Mesenchymal stem cell (in vitro differentiated cells and primary cell): ENCODE measurements at places on chromosomes 1 and 21.

DNA sequence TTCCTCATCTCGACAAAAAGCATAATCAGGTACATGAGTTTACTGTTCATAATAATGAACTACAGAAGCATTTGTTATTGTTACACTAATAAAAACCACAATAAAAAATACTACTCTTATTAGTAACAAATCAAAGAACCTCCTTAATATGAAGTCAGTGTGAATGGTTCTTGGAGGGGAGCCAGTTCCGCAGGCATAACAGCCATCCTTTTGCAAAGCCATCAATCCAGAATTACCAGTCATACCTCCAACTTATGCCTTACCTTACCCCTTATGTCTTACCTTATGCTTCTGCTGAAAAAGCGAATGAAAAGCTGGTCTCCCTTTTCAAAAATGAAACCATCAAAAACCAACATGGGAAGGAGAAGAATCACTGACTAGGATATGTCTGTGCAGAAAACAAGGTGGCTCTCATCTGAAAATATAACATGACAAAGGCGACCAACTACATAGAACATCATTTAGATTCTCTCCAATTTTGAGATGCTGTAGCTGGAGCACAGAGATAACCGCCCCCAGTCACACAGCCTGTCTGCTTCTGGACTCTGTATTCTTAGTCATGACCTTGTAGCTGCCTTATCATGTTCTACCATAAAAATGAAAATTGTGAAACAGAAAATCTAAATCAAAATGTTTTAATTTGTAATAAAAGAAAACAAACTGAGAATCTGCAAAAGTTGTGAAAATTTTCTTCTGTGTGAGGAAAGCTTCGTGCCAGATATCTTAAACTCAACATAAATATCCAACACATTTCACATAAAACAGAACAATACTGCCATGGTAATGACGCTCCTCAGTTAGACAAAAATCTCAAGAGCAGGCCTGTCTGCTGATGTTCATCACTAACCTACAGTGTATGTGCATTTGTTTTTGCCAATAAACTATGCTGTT is 438.2 kb downstream of the SMYD3 start:
- no peak for DNase-seq

GRCh38 chr1:226222686-226223085 is 778 bp upstream of the MIXL1 start:
- no peak for DNase-seq

GRCh38 chr1:167107456-167107855 is 13.6 kb downstream of the STYXL2 start:
- DNase-seq: peak; percentile 24

DNA sequence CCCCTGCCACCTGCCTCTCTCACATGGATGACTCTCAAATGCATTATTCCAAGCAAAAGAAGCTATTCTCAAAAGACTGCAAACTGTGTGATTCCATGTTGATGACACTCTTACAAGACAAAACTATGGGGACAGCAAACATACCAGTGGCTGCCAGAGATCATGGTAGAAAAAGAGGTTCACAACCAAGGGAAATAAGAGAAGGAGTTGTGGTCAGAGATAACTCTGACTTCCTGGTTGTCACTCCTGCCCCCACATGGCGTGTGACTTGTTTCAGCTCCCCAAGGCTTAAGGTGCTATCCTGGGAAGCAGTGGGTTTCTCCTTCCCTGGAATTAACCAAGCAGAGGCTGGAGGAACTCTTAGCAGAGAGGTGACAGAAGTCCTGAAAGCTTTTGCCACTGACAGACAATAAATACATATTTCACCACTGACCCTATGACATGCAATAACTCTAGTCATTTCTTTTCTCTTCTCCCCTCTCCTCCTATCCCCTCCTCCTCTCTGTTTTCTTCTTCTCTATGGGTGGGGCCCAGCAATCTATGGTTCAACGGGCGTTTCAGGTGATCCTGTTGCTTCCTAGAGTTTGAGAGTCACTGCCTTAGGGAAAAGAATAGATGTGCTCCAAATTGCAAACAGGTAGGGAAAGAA is 185.1 kb downstream of the FCRL5 start:
- no peak for DNase-seq

DNA sequence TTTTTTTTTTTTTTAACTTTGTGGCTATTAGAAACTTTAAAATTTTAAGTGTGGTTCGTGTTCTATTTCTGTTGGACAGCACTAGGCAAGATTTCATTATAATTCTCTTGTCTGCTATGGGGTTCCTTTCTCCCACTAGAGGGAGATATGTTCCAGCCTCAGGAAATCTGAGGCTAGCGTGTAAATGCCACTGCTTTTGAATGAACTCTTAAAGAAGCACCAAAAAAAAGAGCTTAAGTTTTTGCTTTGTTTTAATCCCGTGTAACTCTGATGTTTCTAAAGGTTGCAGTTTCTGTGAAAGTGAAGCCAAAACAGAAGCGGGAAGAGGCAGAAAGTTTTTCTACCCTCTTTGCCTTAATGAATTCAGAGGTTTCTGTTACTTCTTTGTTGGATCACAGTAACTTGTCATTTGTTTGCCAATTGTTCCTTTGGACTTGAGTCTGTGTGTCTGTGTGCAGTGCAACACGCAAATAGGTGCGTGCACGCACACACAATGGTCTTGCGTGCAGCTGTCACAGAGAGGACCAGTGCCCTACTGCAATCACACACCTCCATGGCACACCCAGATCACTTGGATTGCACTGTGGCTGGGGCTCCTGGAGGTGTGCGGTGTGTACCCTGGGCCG is 32.3 kb downstream of the HHAT start:
- DNase-seq: peak; percentile 60

DNA sequence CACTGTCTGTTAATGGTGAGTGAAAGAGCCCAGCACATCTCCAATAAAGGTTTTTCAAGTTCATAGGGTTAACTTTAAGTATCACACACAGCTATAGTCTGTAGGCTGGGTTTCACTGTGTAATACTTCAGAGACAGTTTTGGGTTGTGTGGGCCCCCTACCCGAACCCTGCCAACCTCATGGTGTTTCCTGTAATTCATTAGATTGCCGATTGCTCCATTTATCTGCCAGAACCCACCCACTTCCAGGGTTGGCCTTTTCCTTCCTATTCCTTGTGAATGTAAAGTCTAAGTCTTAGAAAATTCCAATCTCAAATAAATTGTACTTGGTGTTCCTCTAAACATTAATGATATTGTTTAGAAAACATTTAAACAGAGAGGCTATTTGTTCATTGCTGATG is 43.6 kb downstream of the CTTNBP2NL start:
- DNase-seq: no peak

DNA sequence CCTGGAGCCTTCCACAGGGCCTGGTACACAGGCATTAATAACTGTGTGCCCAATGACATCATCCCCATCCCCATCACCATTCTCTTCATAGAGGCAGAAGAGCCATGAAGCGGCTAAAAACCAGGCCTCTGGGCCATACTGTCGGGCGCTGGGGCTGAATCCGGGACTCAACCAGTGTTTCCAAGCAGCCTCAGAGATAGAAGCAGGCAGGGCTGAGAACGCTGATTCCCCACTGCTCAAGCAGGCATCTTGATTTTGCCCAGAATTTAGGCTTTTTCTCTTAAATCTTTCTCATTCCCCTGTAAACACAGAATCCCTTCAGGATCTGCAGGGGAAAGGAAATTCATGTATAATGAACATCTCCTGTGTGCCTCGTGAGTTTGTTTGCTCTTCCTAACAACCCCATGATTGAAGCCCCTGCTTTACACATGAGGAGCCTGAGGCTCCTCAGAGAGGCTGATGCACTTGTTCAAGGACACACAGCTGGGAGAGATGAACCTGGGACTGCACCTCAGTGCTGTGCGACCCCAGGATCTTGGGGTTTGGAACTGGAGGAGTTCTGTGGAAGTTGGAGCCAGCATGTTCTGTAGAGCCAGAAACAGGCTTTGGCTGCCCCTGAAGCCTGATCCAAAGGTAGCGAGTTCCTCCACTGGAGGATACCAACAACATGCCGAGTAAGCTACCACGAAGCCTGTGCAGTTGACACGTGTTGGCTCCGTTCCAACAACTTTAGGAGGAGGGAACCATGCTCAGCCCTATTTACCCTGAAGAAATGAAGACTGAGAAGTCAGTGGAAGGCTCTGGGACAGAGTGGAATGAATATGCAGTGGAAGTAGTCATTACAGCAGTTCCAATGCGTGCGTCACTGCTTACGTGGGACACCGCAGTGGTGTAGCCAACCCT is 55.5 kb downstream of the EDN2 start:
- no peak for DNase-seq

- DNase-seq: no peak
These were observed 97.3 kb downstream of the PAX7 start for GRCh38 chr1:18727956-18728355.

DNA sequence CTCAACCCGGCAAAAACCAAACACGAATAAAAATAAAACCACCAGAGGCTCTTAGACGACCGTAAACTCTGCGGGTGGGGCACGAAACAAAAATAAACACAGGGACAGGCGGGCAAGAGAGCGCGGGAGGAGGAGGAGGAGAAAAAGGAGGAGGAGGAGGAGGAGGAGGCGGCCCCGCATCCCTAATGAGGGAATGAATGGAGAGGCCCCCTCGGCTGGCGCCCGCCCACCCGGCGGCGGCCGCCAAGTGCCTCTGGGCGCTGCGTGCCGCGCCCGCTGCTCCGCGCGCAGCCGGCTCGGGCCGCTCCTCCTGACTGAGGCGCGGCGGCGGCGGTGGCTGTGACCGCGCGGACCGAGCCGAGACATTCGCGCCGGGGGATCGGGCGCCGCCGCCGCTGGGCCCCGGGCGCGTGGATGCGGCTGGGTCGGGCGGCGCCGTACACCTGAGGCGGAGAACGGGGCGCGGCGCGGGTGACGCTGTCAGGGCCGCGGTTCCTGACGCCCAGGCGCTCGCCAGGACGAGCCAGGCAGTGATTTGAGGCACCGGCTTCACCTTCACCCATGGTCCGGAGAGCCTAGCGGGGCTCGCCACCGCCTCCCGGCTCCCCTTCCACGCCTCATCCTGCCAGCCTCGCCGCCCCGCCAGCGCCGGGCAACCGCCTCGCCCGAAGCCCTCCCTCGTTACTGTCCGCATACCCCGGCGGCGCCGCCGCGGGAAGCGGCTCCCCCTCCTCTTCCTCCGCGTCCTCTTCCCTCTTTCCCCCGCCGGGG is at the start of gene MARK1:
TSS of gene MARK1 (plus strand) at position 229 of the 771 bp plus-strand sequence. CDS start 687 bp downstream, outside the sequence.
- DNase-seq: peak; percentile 29

- DNase-seq: peak; percentile 76
These were observed 306.4 kb downstream of the DUSP10 start for GRCh38 chr1:221435504-221435904.

- DNase-seq: no peak
These were observed 24.3 kb upstream of the LAPTM5 start for GRCh38 chr1:30781906-30782305.

DNA sequence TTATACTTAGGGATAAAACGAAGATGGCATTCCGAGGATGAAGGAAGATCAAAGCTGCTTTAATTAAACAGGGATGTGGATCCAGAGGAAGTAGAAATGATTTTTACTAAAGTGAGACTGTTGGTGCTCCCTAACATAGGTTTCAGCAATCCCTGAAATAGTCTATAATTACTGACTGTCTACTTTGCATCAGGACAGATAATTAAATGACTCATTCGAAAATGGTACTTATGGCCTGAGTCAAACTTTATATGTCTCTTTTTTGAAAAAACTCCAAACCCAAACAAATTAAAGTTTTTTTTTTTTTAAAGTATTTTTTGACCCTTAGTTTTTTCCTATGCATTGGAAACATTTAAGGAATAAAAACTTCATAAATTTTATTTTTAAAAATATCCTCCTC is 90.3 kb downstream of the LYST start:
- no peak for DNase-seq

DNA sequence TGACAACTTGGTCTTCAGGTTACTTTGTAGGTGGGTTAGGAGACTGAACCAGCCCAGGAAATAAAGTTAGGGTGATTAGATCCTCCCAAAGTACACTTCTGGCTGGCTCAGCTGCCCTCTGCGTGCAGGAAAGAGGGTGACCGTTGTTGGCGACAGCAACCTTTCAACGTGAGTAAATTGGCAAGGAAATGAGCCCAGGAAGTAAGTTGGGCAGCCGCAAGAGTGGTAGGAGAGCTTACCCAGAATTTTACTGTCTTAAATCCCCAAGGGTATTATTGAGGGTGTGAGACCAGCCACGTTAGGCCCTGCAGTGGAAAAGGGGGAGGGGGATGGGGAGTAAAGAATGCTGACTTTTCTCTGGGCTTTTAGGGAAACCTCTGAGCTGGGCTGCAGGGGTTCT is 1.6 kb downstream of the TENT5C start:
- peak; percentile 35 for DNase-seq

DNA sequence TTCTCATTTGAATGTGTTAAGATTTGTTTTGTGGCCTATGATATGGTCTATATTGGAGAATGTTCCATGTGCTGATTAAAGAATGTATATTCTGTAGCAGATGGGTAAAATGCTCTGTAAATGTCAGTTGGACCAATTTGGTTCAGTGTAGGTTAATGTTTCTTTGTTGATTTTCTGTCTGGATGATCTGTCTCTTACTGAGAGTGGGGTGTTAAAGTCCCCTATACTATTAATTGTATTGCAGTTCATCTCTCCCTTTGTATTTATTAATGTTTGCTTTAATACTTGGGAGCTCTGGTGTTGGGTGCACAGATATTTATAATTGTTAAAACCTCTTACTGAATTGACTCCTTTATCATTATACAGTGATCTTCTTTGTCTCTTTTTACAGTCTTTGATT is 584.5 kb downstream of the NUF2 start:
- no peak for DNase-seq

- peak; percentile 48 for DNase-seq
These were observed 8.0 kb downstream of the ADGRL2 start for GRCh38 chr1:81808760-81809159.

- DNase-seq: no peak
These were observed 16.9 kb downstream of the CAPZB start for GRCh38 chr1:19468397-19468956.

DNA sequence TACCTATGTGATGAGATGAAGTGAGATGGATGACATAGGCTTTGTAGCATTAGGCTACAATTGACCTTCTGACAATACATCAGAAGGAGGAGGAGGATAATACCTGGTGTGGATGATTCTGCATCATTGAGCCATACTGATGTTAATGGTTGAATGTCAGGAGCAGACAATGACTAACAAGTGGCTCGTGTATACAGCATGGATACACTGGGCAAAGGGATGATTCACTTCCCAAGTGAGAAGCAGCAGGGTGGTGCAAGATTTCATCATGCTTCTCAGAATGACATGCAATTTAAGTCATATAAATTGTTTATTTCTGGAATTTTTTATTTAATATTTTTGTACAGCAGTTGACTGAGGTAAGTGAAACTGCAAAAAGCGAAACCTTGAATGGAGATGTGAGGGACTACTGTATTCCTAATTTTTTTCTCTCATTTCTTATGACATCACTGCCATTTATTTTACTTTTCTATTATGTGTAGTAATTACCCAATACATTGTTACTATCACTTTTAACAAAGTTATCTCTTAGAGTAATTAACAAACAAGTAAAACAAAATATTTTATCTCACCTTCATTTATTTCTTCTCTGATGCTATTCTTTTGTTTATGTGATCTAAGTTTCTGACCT is 34.4 kb upstream of the COP1 start:
- DNase-seq: peak; percentile 90

- no peak for DNase-seq
These were observed 147.7 kb downstream of the FCRL5 start for GRCh38 chr1:157404614-157405013.

- DNase-seq: no peak
These were observed 55.2 kb upstream of the PTGS2 start for GRCh38 chr1:186735463-186735862.

GRCh38 chr1:19462781-19463503 is 22.4 kb downstream of the CAPZB start:
- DNase-seq: no peak

- peak; percentile 11 for DNase-seq
These were observed 27.7 kb upstream of the LY9 start for GRCh38 chr1:160768295-160768657.
